ENCODE measurements at places on chromosomes 2 and 18.

DNA sequence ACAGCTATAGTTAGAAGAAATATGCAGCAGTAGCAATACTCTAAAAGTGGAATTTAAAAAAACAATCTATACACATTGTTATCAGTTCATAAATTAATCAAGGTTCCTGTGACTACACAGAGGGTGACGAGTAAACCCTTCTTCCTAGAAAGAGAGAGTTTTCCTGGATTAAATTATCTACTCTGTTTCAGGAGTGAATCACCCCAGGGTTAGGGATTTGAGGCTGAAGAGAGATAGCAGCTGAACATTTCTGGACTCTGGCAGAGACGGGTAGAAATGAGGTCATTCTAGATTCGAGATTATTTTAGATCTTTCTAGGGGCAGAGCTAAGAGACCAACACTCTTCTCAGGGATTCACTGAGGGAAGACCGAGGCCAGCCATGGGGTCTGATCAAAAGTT, 38.8 kb upstream of the PMAIP1 start:
- DNase-seq = no peak

- no peak for DNase-seq
Measured at GRCh38 chr2:84896567-84896966, 8.9 kb upstream of the TMSB10 start.

DNA sequence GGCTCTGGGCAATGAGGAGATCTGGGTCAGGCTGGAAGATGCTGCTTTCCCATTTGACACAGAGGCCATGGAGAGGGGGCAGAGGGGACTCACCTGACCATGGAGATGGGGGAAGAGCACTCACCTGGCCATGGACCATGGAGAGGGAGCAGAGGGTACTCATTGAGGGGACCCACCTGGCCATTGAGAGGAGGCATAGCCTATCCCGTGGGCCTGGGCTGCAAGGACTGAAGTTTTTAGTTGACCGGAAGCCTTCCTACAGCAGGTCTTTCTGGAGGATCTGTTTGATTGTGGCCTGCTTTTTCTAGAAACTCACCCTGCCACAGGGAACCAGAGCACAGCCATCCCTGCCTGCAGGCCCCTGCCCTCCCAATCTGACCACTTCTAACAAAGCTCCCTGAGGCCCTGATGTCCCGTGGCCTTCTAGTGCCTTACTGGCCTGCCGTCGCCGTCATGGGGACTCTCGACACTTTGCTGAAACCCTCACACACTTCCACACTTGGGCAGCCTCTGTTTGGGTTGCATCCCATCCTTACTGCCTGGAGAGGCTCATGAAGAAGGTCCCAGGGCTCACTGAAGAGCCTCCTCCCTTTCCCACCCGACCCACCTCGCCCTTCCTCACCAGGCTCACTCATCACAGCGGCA, 5.1 kb upstream of the PROM2 start:
- no peak for DNase-seq

DNA sequence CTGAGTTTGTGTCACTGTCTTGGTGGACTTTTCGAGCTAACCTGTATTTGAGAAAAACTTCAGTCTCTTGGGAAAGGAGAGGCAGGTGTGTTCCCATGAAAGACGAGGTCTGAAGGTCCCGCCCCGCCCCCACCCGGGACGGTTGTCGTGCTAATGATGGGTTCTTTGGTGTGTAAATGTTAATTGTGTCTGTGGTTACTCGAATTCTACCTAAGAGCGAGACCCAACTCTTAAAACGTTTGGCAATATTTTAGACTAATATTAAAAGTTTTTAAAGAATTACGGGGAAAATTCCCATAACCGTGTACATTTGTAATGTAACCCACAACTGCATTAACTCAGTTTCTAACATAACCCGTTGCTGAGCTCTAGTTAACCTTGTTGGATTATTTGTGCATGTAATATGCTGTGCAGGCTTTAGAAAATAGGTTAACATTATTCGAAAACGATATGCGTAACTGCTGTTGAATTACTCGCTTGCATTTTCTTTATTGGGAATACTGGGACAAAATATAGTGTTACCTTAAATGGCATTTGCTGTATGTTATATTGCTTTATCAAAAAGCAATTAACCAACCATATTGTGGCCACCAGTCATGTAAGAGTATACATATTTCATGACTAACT, 833 bp downstream of the EPB41L5 start:
- peak; percentile 4 for DNase-seq

GRCh38 chr2:29749843-29750242, 171.5 kb downstream of the ALK start:
- no peak for DNase-seq

GRCh38 chr2:108348816-108349570, 28.8 kb upstream of the SULT1C4 start:
- no peak for DNase-seq

- no peak for DNase-seq
Measured at GRCh38 chr18:9765501-9765900, 57.4 kb downstream of the RAB31 start.

GRCh38 chr2:161139098-161139987, 20.9 kb upstream of the TANK start:
- DNase-seq = no peak

DNA sequence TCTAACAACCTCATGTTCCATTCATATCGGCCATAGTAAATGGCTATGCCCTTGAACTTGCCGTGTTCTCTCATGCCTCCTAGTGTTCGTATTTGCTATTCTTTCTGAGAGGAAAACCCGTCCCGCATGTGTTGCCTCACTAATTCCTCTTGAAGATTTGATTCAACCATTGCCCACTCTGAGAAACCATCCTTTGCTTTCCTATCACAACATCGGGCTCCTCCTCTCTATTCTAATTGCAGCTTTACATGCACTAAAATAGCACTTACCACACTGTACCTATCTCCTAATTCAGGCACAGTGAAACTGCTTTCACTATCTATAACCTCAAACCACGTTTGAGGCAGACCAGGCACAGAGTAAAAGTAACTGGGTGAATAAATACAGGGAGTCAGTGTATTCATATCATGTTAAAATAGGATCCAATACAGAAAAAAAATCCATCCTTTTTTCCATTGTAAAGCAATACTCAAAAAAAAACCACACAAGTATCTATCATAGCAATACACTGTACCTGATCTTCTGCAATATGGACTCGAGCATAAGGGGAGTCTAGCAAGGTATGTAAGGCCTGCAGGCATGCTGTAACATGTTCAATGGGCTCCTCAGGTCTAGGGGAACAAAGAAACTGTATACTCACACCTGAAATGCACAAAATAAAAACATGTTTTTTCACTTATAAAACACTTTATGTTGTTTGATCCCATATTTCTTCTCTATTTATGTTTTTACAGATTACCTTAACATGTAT, 39.0 kb upstream of the STRN start:
- DNase-seq = peak; percentile 84

GRCh38 chr18:28422577-28422976, 245.6 kb upstream of the CDH2 start:
- no peak for DNase-seq

- DNase-seq = no peak
Measured at GRCh38 chr2:173991856-173992588, 26.8 kb upstream of the SP3 start.

DNA sequence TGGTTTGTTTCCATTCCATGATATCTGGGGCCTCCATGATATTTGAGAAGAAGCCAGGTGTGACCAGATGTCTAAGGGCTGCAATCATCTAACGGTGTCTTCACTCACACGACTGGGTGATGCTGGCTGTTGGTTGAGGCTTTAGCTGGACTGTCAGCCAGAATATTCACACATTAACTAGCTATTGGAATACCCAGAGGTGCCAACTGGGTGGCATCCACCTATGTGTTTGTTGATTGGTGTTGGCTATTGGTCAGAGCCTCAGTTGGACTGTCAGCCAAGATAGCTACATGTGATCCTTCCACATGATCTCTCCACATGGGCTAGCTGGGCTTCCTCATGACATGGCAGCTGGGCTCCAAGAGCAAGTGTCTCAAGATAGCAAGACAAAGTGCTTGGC, 117.4 kb downstream of the CDCA7 start:
- no peak for DNase-seq
